Activated T-cell treated with anti-CD3 and anti-CD28 coated beads, Interleukin-2, amount 50 U/mL, for 72 hours (primary cell): ENCODE measurements at places on chromosomes 2 and 18. TPM values are rescaled to one million over a fixed set of nuclear protein-coding genes. Genes with fewer than 3 reads are reported as not detected.

DNA sequence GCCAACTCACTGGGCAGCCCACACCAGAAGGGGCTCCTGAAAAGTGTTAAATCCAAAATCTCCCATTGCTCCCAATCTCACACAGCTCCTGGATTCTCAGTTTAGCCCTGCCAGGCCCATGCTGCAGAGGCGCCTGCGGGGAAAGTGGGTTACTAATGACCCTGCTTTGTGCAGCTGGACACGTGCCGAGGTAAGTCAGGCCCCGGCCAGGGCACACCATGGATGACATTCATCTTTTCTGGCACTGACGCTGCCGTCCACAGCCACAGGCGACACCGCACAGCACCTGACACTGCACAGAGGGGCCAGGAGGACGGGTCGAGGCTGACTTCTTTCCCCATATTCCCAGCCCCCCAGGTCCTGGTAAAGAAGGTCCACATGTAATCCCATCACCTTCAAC lies 193.5 kb downstream of the EIPR1 start:
- no peak for DNase-seq
- no peaks in the 10 kb centered on the region for H3K4me1 ChIP-seq
- H3K27ac ChIP-seq: no peak overlapping the region
- H3K4me3 ChIP-seq: no peak overlapping the region
- no peaks in the 10 kb centered on the region for H3K36me3 ChIP-seq

GRCh38 chr2:195871326-195871725 lies 197.3 kb downstream of the DNAH7 start:
- H3K27me3 ChIP-seq: no peaks in the 10 kb centered on the region
- H3K36me3 ChIP-seq: no peaks in the 10 kb centered on the region
- no peak for DNase-seq
- no peak overlapping the region for H3K27ac ChIP-seq
- no peaks in the 10 kb centered on the region for H3K4me1 ChIP-seq
- no peak overlapping the region for H3K4me3 ChIP-seq

- no peak overlapping the region for H3K4me3 ChIP-seq
- no peaks in the 10 kb centered on the region for H3K4me1 ChIP-seq
- no peak overlapping the region for H3K27ac ChIP-seq
- H3K27me3 ChIP-seq: peaks cover 20% of the 10 kb centered on the region
- H3K36me3 ChIP-seq: peaks cover 8% of the 10 kb centered on the region
These were observed 158.2 kb upstream of the CRIM1 start for GRCh38 chr2:36197181-36197971.

TMEM247 gene
- total RNA-seq: not detected

DNA sequence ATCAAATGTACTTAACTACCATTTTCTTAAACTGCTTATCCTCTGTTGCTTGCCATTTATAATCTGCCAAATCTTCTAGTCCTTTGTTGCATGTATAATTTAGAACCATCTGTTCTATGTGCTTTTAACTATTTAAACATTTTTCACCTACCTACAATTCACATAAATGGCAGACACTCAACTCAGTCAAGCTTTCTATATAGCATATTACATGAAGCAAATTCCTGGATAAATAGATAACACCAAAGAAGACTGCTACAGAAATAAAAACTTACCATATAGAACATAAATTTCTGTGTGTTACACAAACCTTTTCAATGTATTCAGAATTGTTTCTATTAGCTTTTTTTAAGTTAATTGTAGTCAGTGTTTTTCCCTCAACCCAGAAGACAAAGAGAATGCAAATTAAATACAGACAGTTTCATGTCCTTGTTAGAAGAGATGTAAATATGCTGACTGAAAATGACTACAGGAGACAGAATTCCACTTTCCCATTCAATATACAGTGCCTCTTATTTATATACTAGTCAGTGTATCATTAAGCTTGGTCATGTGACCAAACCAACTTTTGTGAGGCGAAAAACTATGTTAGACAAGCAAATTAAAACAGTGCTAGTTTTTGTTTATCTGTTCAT lies 2.6 kb downstream of the BAZ2B start:
- H3K27me3 ChIP-seq: peaks cover 30% of the 10 kb centered on the region
- DNase-seq: no peak
- peaks cover 16% of the 10 kb centered on the region for H3K4me1 ChIP-seq
- no peak overlapping the region for H3K27ac ChIP-seq
- H3K4me3 ChIP-seq: no peak overlapping the region

POTEI gene
- not detected for total RNA-seq

DNA sequence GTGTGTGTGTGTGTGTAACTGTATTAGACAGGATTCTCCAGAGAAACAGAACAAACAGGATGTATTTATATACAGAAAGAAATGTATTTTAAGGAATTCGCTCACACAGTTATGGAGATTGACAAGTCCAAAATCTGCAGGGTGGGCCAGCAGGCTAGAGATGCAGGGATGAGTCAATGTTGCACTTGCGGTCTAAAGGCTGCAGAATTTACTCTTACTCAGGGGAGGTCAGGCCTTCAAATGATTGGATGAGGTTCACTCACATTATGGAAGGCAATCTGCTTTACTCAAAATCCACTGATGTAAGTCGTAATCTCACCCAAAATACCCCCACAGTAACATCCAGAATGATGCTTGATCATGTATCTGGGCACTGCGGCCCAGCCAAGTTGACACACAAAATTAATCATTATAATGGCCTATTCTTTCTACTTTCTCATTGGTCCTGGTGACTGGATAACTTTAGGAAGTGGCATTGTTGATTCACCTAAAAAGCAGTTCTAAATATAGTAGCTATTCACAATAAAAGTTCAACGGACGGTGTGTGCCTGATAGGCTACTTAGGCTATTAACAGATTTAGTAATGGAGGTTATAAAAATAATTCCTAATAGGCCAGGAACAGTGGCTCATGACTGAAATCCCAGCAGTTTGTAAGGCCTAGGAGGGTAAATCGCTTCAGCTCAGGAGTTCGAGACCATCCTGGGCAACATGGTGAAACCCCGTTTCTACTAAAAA lies 40.6 kb upstream of the ACYP2 start:
- H3K36me3 ChIP-seq: no peaks in the 10 kb centered on the region
- no peak for DNase-seq
- H3K27me3 ChIP-seq: no peaks in the 10 kb centered on the region
- H3K4me1 ChIP-seq: peaks cover 5% of the 10 kb centered on the region
- H3K27ac ChIP-seq: no peak overlapping the region

DNA sequence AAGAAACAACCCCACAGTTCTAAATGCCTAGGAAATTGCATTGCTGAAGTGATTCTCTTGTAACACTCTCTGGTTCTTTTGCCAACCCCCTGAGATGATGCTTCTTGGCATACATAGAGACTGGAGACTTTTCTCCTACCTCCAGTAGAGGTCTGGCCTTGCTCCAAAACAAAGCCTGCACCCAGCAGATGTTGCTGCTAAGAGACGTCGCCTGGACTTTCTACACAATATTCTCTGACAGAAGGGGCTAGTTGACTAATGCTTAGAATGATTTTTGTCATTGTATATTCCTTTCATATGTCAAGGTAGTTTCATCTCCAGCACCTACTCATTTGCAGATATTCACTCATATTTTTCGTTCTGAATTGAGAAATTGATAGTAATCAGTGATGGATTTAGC lies 24.6 kb downstream of the SOWAHC start:
- no peaks in the 10 kb centered on the region for H3K36me3 ChIP-seq
- H3K27me3 ChIP-seq: peaks cover 13% of the 10 kb centered on the region
- H3K27ac ChIP-seq: no peak overlapping the region
- H3K4me3 ChIP-seq: peak overlapping the region; percentile 11

STEAP3 gene
- total RNA-seq: not detected

CCDC74B gene
- 0.99 TPM for total RNA-seq

AOX1 gene
- 0.83 TPM for total RNA-seq

C2orf92 gene
- 18.0 TPM for total RNA-seq

DNA sequence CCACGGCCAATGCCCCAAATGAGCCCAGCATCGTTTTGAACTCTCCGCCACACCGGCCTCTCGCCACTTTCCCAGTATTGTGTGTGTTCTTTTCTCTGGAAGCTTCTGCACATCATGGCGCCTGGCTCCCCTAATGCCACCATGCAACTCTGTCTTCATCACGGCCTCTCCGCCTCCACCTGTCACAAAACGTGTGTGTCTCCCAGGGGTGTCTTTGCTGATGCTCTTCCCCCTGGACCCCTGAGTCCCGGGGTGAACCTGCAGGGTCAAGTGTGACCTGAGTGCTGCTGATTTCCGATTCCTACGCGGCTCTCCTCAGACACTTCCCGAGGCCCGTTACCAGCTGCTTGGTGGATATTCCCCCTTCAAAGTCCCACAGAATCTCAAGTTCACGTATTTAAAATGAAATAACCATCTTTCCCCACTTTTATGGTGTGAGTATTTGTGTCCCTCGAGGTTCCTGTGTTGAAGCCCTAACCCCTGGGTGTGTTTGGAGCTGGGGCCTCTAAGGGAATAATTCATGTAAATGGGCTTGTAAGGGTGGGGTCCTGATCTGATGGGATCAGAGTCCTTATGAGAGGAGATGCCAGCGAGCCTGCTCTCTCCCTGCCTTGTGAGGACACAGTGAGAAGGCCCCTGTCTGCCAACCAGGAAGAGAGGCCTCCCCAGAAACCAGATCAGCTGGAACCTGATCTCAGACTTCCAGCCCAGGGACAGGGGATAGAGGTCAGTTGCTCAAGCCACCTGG lies 87.5 kb upstream of the PXDN start:
- H3K4me1 ChIP-seq: no peaks in the 10 kb centered on the region
- peaks cover 16% of the 10 kb centered on the region for H3K27me3 ChIP-seq
- H3K4me3 ChIP-seq: no peak overlapping the region
- H3K36me3 ChIP-seq: no peaks in the 10 kb centered on the region
- no peak for DNase-seq
- no peak overlapping the region for H3K27ac ChIP-seq

EVX2 gene
- total RNA-seq: not detected

TPO gene
- not detected for total RNA-seq

INO80C gene
- total RNA-seq: 26.9 TPM

- no peak overlapping the region for H3K27ac ChIP-seq
- no peak overlapping the region for H3K4me3 ChIP-seq
- H3K36me3 ChIP-seq: no peaks in the 10 kb centered on the region
These were observed 18.8 kb downstream of the PTRHD1 start for GRCh38 chr2:24774373-24774772.

- no peaks in the 10 kb centered on the region for H3K4me1 ChIP-seq
- no peaks in the 10 kb centered on the region for H3K36me3 ChIP-seq
- no peak for DNase-seq
- H3K4me3 ChIP-seq: no peak overlapping the region
These were observed 155.8 kb downstream of the PTPRM start for GRCh38 chr18:7722955-7723354.

DNA sequence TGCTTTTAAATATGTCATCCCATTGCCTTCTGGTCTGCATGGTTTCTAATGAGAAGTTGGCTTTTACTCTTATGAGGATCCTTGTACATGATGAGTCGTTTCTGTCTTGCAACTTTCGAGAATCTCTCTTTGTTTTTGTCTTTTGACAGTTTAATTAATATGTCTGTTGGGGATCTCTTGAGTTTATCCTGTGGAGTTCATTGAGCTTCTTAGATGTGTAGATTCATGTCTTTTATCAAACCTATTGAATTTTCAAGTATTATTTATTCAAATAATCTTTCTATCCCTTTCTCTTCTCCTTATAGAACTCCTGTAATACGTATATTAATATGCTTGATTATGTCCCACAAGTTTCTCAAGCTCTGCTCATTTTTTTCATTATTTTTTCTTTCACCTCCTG lies 67.9 kb downstream of the TMEM185B start:
- H3K36me3 ChIP-seq: peaks cover 12% of the 10 kb centered on the region
- DNase-seq: no peak
- H3K4me3 ChIP-seq: no peak overlapping the region
- H3K4me1 ChIP-seq: no peaks in the 10 kb centered on the region

- no peaks in the 10 kb centered on the region for H3K27me3 ChIP-seq
- H3K27ac ChIP-seq: no peak overlapping the region
- DNase-seq: no peak
- no peak overlapping the region for H3K4me3 ChIP-seq
These were observed 463.2 kb downstream of the CDH2 start for GRCh38 chr18:27713738-27714095.

GRCh38 chr18:22214731-22215528 lies 45.5 kb downstream of the GATA6 start:
- DNase-seq: no peak
- no peak overlapping the region for H3K4me3 ChIP-seq
- peaks cover under 1% of the 10 kb centered on the region for H3K27me3 ChIP-seq
- peaks cover 6% of the 10 kb centered on the region for H3K4me1 ChIP-seq

GRCh38 chr2:149537092-149537726 lies 50.4 kb downstream of the MMADHC start:
- no peaks in the 10 kb centered on the region for H3K27me3 ChIP-seq
- DNase-seq: no peak
- no peak overlapping the region for H3K4me3 ChIP-seq
- no peak overlapping the region for H3K27ac ChIP-seq

- H3K27me3 ChIP-seq: peaks cover 12% of the 10 kb centered on the region
- H3K36me3 ChIP-seq: no peaks in the 10 kb centered on the region
- H3K27ac ChIP-seq: no peak overlapping the region
- DNase-seq: no peak
These were observed 31.5 kb downstream of the MRO start for GRCh38 chr18:50788284-50788683.

RHBDD1 gene
- total RNA-seq: 49.4 TPM

RAPGEF4 gene
- total RNA-seq: 0.65 TPM

DNA sequence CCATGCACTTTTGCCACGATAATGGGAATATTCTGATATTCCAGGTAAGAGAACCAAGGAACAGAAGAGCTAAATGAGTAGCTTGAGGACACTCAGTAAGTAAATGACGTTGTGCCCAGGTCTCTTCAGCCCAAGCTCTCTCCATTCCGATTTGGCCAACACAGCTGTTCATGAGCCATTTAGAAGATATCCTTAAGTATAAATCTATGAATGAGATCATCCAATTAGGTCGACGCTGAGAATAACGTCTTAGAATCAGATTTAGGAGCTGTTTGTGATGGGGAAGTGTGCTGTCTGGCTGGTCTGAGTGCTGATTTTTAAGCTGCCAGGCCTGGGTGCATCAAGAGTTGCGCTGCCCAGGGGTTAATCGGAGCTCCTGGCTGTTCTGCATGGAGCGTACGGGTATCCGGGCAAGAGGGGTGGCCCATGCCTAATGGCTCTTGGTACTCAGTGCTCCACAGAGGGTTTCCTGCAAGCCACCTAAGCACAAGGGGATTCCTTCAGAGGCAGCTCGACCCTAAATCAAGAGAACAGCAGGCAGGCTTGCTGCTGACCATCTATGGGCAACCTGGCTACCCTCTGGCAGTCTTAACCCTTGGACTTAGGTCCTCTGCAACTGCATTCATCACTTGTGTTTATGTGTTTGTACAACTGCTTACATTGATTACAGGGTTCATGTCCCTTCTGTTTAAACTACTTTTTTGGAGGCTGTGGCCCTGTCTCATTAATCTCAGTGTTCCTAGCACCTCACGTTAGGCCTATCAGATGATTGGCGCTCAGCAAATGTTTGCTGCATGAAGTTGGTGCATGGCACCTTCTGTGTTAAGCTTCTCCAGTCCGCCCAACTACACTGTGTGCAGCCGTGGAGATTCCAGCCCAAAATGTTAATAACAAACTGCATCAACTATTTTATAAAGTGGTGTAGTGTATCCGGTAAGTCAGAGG lies 31.9 kb downstream of the SOX11 start:
- no peaks in the 10 kb centered on the region for H3K36me3 ChIP-seq
- H3K4me1 ChIP-seq: no peaks in the 10 kb centered on the region
- H3K4me3 ChIP-seq: no peak overlapping the region
- no peak overlapping the region for H3K27ac ChIP-seq
- H3K27me3 ChIP-seq: peaks cover 8% of the 10 kb centered on the region
- no peak for DNase-seq
